COR-L47 (cell line): ENCODE measurements at places on chromosomes 3 and 15.

DNA sequence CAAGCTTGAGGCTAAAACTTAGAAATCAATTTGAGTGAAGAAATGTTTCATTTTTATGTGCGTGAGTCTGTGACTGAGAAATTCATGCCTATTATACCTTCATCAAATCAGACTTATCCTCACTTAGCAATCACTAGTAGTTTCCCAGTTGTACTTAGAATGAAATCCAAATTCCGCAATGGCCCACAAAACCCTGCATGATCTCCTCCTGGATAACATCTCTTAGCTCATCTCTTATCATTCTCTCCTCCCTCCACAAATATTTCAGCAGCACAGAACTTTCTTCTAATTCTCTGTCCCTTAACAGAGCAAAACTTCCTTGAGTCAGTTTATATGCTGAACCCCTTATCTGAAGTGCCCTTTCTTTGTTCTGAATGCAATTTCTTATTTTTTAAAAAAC, 198.8 kb upstream of the TGFBR2 start:
- no peak for DNase-seq

DNA sequence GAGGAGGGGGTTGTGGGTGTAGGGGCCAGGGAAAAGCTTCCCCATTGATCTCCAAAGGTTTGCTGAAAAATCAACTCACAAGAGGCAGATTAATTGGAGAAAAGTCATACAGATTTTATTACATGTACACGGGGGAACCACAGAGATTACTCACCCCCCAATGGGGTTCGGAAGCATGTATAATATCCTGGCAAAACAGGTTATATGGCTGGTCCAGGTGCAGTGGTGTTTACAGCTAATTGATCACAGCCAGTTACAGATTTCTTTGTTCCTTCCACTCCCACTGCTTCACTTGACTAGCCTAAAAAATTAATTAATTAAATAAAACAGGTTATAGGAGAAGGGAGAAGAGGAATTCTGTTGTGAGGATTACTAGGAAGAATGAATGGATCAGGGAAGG, 22.4 kb downstream of the PRKCI start:
- DNase-seq: peak; percentile 10

DNA sequence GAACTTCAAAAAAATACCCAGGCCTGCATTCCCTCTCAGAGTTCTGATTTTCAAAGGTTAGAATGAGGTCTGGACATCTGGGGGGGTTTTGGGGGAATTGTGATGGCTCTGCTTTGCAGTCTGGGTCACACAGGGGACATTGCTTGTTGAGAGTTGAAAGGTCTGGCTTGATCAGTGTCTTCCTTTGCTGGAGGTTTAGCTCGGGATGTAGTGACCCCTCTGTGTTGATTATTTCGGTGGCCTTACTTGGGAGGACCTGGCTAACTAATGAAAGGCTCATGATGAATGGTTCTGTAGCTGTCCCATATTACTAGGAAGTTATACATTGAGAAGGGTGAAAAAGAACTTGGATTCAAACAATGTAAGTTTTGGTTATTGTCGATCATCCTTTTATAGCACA, 23.7 kb downstream of the TPM1 start:
- DNase-seq: no peak

DNA sequence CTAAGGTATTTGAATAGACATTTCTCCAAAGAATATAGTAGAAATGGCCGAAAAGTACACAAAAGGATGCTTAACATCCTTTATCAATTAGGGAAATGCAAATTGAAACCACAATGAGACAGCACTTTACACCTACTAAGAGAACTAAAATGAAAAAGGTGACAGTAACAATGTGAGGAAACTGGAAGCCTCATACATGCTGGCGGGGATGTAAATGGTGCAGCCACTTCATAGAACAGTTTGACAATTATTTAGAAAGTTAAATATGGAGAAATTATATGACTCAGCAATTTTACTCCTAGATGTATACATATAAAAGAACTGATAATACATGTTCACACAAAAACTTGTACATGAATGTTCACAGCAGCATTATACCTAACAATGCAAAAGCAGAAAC, 13.4 kb downstream of the SPICE1 start:
- no peak for DNase-seq

DNA sequence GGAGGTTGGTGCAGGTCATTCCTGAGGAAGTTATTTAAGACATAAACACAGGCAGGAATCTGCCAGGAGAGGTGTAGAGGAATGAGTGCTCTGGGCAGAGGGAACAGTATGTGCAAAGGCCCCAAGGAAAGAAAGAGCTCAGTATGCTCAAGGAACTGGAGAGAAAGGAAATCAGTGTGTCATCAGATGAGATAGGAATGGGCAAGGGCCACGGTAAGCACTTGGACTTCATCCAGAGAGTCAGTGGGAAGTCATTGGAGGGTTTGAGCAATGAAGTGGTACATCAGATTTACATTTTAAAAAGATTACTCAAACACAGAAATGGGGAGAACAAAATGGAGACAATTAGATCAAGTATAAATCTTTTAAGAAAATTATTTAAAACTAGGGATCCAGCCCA, 272.2 kb downstream of the ADAMTSL3 start:
- DNase-seq: no peak

DNA sequence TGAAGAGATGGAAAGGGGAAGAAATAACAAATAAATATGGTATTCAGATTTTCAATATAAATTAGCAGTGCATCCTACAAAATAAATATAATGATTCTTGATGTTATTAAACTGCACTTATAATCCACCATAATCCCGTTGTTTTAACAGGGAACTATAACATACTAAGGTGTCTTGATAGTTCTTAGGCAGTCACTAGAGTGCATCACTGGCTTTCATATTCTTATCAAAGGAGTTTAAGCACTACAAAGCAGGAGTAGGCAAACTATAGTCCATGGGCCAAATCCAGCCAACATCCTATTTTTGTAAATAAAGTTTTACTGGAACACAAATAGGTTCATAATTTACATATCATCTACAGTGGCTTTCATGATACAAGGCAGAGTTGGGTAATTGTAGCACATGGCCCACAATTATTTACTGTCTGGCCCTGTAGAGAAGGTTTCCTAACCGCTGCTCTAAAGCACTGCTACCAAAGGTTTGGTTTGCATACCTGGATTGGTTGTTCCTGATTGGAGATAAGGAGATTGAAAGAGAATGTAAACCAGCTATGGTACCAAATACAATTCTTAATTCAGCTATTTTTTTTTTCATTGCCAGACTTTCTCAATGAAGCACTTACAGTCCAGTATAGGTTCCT, 104.3 kb downstream of the ZNF280D start:
- DNase-seq: no peak

- peak; percentile 55 for DNase-seq
Observed at GRCh38 chr3:108100906-108101660, 10.3 kb upstream of the CD47 start.

DNA sequence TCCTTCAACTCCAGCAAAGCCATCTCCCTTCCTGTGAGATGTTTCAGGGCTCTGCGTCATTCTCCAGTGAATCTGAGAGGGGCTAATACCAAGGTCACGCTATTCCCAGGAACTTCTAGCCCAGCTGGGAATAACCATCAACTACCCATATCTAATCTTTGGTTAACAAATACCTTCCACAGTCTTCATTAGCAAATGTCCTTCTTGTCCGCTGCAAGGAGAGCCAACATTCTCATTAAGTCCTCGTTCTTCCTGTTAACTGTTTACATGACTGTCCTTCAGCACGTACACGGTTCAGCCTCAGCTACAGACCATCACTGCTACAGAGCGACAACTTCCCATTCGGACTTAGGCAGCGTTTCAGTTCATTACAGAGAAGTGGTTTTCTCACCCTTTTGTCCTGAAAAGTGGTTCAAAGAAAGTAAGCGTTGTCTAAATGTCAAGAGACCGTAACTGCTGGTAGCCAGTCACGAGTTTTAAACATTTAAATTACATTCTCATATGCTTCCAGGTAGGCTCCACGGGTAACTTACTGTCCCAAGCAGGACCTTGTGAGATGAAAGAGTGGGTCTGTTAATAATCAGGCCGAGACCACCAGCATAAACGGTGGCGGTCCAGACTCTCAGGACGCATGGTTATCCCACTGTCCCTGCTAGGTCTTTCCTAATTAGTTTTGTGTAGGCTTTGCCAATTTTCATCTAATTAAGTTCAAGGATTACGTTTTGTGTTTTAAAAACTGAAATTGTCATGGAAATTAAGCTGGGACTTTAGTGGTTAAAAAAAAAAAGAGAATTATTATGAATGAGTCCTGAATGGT, 63.8 kb downstream of the CHSY1 start:
- DNase-seq: no peak

GRCh38 chr3:12556314-12556689, 585 bp upstream of the MKRN2 start:
- no peak for DNase-seq

GRCh38 chr3:136192831-136193230, 3.3 kb downstream of the MSL2 start:
- no peak for DNase-seq

- DNase-seq: no peak
Observed at GRCh38 chr15:77846360-77846759, 213.6 kb upstream of the LINGO1 start.

DNA sequence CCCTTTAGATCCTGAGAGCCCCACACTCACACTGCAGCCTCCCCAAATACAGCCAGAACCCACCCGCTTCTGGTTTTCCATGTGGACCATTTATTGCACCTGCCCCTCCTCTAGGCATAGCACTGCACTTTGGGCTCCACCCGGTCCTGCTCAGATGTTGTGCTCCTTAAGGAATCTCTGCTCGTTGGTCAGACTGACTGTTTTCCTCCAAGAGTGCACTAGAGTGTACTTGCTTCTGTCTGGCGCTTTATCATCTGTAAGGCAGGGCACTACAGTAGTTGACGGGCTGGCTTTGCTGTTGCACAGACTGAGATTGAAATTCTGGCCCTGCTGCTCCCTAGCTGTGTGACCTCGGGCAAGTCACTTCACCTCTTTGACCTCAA, 124.1 kb downstream of the CACNA1D start:
- DNase-seq: no peak

- DNase-seq: no peak
Observed at GRCh38 chr15:48266024-48266689, 60.1 kb downstream of the SLC12A1 start.
